ENCODE measurements at places on chromosomes 3 and 15. TPM values are rescaled to one million over a fixed set of nuclear protein-coding genes. Genes with fewer than 3 reads are reported as not detected.

Gene ZPLD1
- 0.05 TPM for total RNA-seq

Gene GLDN
- not detected for total RNA-seq

Gene CGGBP1
- total RNA-seq: 34.4 TPM

Gene CDHR4
- total RNA-seq: 0.30 TPM

Gene CPA3
- not detected for total RNA-seq

Gene CATSPER2
- 0.36 TPM for total RNA-seq

Gene DNAJA4
- total RNA-seq: not detected

Gene HRG
- not detected for total RNA-seq

Gene KY
- not detected for total RNA-seq

Gene P2RY14
- total RNA-seq: not detected

Gene CYP19A1
- total RNA-seq: 0.25 TPM

Gene RASL12
- total RNA-seq: 0.19 TPM

Gene ERICH6
- total RNA-seq: 0.07 TPM

Gene ANKRD63
- total RNA-seq: 0.20 TPM

Gene RHCG
- total RNA-seq: 42.7 TPM

Gene ROPN1
- not detected for total RNA-seq

Gene DAZL
- total RNA-seq: not detected

Measured in A549 treated with DMSO at 1 μM for 4 hours (cell line).